ENCODE measurements at places on chromosomes 13 and 19.

DNA sequence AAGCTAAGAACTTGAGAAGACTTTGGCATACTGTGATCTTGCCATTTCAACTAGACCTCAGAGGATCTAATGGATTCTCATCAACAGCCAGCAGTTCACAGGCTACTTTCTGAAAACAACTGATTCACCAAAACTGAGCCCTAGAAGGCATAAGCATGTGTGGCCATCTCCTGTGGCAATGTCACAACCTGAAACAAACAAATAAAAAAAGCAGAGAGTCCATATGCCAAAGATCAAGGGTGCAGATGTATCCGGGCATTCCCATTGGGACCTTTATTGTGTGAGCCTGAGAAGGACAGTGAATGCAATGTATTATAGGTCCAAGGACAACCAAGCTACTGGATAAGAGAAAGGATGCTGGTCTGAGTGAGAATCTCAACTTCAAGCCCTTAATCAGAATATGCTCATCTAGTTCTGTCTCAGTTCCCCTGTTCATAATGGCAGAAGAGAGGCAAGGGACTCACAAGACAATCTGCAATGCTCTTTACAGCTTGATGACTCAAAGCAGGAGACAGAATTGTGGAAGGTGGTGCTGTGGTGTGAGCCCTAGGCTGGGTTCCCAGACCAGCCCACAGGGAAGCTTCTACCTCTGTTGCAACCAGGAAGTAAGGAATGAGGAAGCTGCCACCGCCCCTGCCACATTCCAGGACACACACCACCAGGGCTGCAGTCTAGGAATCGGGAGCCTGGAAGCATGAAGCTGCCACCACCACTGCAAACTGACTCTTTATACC is 133.7 kb downstream of the RAP2A start:
- DNase-seq: peak; percentile 81

DNA sequence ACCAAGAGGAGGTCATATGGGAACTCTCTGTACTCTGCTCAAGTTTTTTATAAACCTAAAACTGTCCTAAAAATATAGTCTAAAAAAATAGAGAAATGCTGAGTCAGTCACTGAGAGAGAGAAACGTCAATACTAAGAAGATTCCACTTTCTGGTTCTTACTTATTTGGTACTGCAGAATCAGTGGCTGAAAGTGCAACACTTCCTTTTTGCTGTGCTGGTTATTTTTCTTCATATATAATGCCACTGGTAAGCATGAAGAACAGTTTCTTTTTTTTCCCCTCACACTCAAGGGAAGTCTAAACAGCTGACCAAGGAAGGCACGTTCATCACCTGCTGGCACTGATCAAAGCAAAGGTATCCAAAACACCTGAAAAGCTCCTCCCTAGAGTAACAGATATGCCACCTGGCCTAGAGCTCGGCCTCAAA is 44.3 kb upstream of the N4BP2L1 start:
- DNase-seq: no peak

GRCh38 chr13:19769854-19770253 is 12.9 kb downstream of the PSPC1 start:
- DNase-seq: no peak

GRCh38 chr13:28534210-28534609 is 39.3 kb upstream of the FLT1 start:
- DNase-seq: no peak

- no peak for DNase-seq
Measured at GRCh38 chr13:109205315-109205714, 575.9 kb downstream of the MYO16 start.

- DNase-seq: no peak
Measured at GRCh38 chr13:24683351-24683750, 3.1 kb downstream of the ATP12A start.

- DNase-seq: no peak
Measured at GRCh38 chr13:85537601-85538000, 261.6 kb downstream of the SLITRK6 start.

DNA sequence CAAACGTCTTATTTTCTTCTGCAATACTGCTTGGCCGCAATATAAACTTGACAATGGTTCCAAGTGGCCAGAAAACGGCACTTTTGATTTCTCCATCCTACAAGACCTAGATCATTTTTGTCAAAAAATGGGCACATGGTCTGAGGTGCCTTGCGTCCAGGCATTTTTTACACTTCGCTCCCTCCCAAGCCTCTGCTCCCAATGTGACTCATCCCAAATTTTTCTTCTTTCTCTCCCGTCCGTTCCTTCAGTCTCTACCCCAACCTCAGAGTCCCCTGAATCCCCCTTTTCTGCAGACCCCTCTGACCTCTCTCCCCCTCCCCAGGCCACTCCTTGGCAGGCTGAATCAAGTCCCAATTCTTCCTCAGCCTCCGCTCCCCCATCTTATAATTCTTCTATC is 14.3 kb upstream of the OR10H1 start:
- DNase-seq: no peak

- DNase-seq: no peak
Measured at GRCh38 chr13:35909091-35909490, 222.1 kb downstream of the DCLK1 start.

GRCh38 chr13:101065329-101065728 is 351.0 kb downstream of the NALCN start:
- DNase-seq: no peak
